ENCODE measurements at places on chromosomes 13 and 19.

- DNase-seq: no peak
Measured at GRCh38 chr19:48977061-48977460, 12.0 kb downstream of the FTL start.

DNA sequence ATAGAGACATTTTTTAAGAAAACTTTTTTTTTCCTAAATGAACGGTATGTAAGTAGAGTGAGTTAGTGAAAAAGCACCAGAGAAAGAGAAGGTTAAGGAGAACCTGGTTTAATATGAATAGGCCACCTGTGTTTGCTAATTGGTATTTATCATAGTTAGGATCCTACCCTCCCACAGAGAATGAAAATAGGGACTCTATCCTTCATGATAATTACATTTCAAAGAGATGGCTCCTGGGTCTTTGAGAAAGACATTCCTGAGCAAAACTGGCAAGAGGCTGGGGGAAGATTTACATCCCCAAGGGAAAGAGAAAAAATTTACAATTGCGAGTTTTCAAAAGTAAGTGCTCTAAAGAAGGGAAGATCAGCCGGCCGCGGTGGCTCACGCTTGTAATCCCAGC lies 1284.5 kb downstream of the SLITRK1 start:
- DNase-seq: no peak

- no peak for DNase-seq
Measured at GRCh38 chr19:35731779-35732405, 10.4 kb downstream of the IGFLR1 start.

DNA sequence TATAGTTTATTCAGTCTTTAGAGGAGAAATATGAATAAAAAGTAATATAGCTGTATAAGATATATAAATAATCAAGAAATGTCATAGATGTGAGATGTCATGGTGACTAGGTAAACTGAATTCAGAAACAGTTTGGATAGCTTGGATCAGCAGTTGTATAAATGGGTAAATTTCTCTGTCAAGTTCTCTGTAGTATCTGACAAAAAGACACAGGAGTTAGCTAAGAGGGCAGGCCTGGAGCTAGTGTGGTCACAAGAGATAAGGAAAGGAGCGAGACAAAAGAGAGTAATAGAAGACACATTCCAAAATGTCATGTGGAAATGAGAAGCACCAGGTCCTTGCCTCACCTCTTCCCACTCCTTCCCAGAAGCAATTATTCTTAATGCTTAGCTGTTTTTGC lies 349.0 kb downstream of the LMO7 start:
- no peak for DNase-seq

- no peak for DNase-seq
Measured at GRCh38 chr13:33176526-33176925, 109.0 kb downstream of the STARD13 start.

DNA sequence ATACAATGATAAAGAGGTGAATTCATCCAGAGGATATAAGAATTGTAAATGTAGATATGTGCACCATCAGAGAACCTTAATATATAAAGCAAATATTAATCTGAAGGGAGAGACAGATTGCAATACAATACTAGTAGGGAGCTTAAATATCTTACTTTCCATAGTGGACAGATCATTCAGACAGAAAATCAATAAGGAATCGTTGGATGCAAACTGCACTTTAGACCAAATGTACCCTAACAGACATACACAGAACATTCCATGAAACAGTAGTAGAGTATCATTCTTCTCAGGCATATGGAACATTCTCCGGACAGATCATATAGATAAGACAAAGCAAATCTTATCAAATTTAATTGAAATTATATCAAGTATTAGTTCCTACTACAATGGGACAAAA lies 35.0 kb upstream of the ZNF766 start:
- DNase-seq: no peak

- no peak for DNase-seq
Measured at GRCh38 chr13:62356977-62357376, 941.3 kb upstream of the PCDH20 start.

DNA sequence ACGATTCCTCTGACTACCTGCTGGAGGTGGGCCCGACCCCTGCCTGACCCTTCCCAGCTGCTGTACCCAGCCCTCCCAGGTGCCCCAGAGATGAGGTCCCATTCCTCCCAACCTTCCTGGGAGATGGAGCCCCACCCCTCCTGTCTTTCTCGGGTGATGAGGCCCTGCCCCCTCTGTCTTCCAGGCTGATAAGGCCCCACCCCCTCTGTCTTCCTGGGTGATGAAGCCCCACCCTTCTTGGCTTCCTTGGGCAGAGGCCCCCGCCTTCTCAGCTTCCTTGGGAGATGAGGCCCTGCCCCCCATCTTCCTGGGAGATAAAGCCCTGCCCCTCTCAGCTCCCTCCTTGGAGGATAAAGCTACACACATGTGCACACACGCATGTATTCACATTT lies 47.9 kb downstream of the CERS4 start:
- DNase-seq: no peak

DNA sequence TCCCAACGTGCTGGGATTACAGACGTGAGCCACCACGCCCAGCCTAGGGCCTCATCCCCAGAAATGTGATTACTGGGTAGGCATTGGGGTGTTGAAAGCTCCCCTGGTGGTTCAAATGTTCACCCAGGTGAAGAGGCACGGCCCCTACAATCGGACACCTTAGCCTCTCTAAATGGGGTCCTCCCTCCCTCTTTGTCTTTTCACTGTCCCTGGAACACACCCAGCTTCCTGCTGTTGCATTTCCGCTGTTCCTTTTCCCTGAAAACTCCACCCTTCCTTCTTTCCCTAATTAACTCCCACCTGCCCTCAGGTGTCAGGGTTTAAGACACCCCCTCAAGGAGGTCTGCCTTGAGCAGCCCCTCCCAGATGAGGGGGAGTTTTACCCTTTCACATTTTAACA lies 3.6 kb upstream of the PRODH2 start:
- DNase-seq: no peak

- DNase-seq: no peak
Measured at GRCh38 chr19:34356875-34357274, 8.1 kb upstream of the GPI start.

DNA sequence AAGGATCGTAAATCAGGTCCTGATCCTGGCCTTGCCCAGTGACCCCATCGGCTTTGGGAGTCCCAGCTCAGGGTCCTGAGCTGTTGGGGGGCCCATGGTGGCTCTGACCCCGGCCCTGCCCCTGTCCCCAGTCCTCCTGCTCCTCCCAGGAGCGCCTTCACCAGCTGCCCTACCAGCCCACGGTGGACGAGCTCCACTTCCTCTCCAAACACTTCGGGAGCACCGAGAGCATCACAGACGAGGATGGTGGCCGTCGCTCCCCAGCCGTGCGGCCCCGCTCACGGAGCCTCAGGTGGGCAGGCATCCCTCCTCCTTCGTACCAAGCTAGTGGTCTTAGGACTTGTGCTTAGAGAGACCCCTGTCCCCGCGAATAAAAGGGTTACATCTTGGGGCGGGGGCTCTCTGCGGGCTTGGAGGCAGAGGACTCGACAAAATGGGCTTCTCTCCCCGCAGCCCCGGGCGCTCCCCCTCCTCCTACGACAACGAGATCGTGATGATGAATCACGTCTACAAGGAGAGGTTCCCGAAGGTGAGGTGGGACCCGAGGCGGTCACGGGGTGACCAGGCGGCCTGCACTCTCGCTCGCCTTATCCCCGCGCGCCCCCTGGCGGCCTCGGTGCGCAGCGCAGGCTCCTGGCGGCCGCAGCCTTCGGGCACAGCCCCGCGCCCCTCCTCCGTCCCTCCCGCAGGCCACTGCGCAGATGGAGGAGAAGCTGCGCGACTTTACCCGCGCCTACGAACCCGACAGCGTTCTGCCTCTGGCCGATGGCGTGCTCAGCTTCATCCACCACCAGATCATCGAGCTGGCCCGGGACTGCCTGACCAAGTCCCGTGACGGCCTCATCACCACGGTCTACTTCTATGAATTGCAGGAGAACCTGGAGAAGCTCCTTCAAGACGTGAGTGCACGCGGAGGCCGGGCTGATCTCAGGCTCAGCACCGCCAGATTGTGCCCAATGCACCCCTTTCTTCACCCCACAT lies 9.1 kb downstream of the MAST1 start:
- peak; percentile 60 for DNase-seq

DNA sequence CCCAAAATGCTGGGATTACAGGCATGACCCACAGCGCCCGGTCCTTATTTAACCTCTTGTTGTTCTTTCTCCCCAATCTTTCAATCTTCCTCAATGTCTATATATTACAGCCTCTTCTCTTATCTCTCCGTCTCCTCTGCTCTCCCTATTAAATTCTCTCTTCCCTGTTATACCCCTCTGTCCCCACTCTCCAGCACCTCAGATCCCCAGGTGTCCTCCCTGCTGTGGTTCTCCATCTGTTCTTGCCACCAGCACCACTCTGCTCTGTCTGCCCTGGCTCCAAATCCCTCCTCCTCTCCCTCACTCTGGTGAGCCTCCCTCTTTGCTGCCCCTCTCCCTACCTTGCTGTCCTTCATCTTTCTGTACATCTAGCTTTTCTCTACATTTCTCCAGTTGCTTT lies 1.1 kb downstream of the ZNF600 start:
- no peak for DNase-seq

GRCh38 chr19:36686365-36687213 lies 823 bp upstream of the ZNF567 start:
- DNase-seq: no peak

GRCh38 chr13:29925457-29926097 lies 75.2 kb upstream of the UBL3 start:
- DNase-seq: no peak

- DNase-seq: no peak
Measured at GRCh38 chr19:46218160-46218559, 11.4 kb upstream of the IGFL1 start.

- peak; percentile 66 for DNase-seq
Measured at GRCh38 chr19:50909240-50910070, 1.7 kb downstream of the KLK4 start.

- no peak for DNase-seq
Measured at GRCh38 chr19:15296353-15296752, 36.0 kb downstream of the BRD4 start.

DNA sequence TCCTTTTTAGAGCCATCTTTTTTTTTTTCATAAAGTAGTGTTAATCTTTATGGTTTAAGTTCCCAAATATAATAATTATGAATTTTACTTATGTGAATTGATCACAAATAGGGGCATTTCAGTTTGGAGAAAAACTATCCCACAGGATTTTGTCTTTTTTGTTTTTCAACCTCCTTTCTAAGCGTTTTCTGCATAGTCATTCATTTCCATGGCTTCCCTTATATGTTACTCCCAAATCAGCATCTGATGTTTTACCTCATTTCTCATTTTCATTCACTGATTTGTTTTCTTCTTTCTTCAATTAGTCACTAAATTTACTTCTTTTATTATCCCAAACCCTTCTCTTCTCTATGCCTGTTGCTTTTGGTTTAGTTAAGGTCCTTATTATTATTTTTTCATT lies 24.7 kb downstream of the PDS5B start:
- no peak for DNase-seq

DNA sequence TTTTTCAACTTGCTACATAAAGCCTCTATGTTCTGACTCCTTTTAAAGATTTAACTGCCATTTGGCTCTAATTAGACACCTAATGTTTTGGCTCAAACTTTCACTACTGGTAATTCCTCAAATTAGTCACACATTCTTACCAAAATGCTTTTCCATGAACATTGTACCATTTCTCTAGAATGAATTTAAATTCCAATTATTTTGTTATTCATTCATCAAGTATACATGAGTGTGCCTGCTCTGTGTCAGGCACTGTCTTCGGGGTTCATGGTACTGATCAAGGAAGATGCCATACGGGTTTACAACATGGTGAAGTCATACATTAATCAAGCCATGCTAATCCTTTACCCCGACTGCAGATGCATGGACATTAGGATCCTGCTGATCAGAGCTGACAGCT lies 69.1 kb upstream of the POSTN start:
- DNase-seq: no peak

GRCh38 chr13:66559093-66559492 lies 671.0 kb downstream of the PCDH9 start:
- DNase-seq: no peak

DNA sequence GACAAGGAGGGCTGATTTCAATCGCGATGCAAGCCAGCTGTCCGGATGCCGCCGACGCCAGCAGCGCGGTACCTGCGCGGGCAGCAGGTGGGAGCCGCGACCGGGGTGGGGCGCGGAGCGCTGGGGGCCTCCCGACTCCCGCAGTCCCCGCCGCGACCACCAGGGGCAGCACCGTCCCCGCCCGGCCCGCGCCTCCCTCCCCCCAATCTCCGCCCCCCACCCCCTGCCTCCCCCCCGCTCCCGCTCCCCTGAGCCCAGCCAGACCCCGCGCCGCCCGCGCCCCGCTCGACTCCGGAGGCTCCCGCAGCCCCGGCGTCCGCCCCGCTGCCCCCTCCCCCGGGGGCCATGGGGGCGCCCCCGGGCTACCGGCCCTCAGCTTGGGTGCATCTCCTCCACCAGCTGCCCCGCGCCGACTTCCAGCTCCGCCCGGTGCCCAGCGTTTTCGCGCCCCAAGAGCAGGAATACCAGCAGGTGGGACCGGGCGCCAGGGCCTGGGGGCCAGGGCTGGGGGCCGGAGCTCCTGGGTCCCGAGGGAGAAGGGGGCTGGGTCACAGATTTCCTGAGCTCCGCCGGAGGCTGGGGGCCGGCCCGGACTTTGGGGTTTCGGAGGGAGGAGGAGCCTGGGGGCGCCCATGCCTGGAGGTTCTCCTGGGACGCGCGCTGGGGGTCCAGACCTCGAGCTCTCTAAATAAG lies at the start of gene TTYH1:
Gene TTYH1 (plus strand): TSS at position 257 of the 693 bp plus-strand sequence. CDS start 89 bp downstream, at position 346.
- peak; percentile 58 for DNase-seq

DNA sequence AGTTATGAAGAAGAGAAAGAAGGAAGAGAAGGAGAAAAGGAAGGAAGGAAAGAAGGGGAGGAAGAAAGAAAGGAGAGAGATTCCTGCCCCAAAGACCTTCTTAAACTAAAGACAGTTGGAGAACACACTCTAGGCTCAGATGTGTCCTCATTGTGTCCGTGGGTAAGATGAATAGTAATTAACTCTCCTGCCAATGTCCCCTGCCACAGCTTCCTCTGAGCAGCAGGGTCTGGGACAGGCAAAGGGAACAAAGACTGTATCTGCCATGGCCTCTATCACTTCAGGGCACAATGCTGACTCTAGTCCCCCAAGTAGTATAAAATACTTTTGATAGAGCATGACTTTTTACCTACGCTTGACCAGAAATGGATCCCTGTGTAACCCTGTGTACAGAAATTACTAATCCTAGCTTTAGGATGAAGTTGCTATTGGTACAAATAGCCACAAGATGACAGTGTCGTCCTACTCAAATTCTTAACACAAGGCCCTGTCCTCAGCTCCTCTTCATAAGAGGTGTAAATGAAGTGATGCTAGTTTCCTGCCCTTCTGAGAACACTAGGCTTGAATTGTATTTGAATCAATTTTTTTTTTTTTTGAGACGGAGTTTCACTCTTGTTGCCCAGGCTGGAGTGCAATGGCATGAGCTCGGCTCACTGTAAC lies 186.2 kb upstream of the GPR12 start:
- DNase-seq: peak; percentile 45

DNA sequence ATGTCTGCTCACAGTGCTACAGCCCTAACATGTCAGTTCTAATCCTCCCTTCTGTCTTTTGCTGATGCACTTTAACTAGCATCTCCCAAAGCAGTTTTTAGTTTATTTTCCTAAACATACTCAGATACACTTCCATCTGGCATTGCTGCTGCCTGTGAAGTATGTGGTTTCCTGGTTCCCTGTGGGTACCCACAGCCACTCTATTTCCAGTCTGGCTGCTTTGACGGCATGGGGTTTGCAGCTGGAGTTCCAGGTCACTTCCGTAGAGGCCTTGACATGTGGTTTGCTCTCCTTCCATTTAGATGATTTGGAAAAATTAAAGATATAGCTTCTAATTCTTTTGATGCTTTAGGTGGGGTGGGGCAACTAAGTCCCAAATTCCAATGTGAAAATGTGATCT lies 375.5 kb downstream of the PCDH20 start:
- no peak for DNase-seq

GRCh38 chr19:35955881-35956634 lies 19.9 kb downstream of the LRFN3 start:
- no peak for DNase-seq

All from NCI-H2227 treated with DMSO at 0.1 percent for 48 hours (cell line).